ENCODE measurements at places on chromosomes 5 and 9. TPM values are rescaled to one million over a fixed set of nuclear protein-coding genes. Genes with fewer than 3 reads are reported as not detected.

The STC2 gene
- total RNA-seq, result 14.0 TPM

The IL11RA gene
- total RNA-seq, result 28.8 TPM

The PFN3 gene
- not detected for total RNA-seq

The PROB1 gene
- total RNA-seq, result 1.3 TPM

The DEPDC1B gene
- total RNA-seq, result 8.2 TPM

The NUTM2G gene
- total RNA-seq, result not detected

The HAVCR2 gene
- not detected for total RNA-seq

The FBLL1 gene
- total RNA-seq, result 66.2 TPM

The FGF10 gene
- not detected for total RNA-seq

The OTP gene
- 0.17 TPM for total RNA-seq

The NR5A1 gene
- not detected for total RNA-seq

The C9orf50 gene
- 0.56 TPM for total RNA-seq

The SAXO1 gene
- 0.37 TPM for total RNA-seq

The ROPN1L gene
- total RNA-seq, result not detected

DNA sequence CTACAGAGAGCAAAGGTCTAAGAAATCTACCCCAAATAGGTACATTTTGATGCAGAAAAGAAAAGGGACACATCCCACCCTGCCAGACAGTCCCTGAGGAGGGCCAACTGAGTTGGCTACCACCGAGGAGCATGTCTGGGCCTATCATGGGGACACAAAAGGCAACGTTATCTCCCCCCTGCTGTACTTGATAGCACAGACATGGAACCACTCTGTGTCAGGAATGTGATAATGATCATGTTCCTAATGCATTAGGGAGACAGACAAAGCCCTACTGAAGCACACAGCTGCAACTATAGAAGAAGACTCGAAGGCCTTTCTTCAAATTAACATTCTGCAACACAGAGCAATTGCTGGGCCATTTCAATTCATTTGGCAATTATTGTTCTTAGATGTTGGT is 84.5 kb downstream of the ENC1 start:
- peaks cover 3% of the 10 kb centered on the region for H3K36me3 ChIP-seq
- no peak for DNase-seq
- H3K4me3 ChIP-seq, result no peak overlapping the region
- peaks cover 3% of the 10 kb centered on the region for H3K27me3 ChIP-seq
- peaks cover 42% of the 10 kb centered on the region for H3K4me1 ChIP-seq
- no peak overlapping the region for H3K27ac ChIP-seq

DNA sequence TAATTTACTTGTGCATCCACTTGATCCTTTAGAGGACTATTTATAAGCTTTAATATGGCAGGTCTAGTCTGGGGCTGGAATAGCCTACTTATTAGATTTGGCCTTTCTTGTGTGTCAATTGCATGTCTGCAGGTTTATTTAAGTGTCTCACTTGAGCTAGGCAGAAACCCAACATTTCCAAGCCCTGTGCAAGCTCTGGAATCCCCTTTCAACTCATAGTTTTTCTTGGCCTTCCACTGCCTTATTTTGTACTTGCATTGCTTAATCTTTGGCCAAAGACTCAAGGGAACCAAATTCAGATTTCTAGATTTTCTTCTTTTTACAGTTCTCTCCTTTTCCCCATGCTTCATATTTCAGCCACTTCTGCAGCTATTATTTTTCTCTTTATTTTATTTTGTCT is 102.4 kb upstream of the RFX3 start:
- H3K27ac ChIP-seq, result no peak overlapping the region
- H3K27me3 ChIP-seq, result no peaks in the 10 kb centered on the region
- H3K4me3 ChIP-seq, result no peak overlapping the region
- no peaks in the 10 kb centered on the region for H3K36me3 ChIP-seq
- DNase-seq, result no peak
- no peaks in the 10 kb centered on the region for H3K4me1 ChIP-seq

GRCh38 chr5:178564397-178564796 is 25.8 kb downstream of the COL23A1 start:
- no peak overlapping the region for H3K27ac ChIP-seq
- H3K27me3 ChIP-seq, result peaks cover 2% of the 10 kb centered on the region
- peaks cover 15% of the 10 kb centered on the region for H3K4me1 ChIP-seq
- no peaks in the 10 kb centered on the region for H3K36me3 ChIP-seq
- no peak for DNase-seq
- H3K4me3 ChIP-seq, result peak overlapping the region; percentile 5

DNA sequence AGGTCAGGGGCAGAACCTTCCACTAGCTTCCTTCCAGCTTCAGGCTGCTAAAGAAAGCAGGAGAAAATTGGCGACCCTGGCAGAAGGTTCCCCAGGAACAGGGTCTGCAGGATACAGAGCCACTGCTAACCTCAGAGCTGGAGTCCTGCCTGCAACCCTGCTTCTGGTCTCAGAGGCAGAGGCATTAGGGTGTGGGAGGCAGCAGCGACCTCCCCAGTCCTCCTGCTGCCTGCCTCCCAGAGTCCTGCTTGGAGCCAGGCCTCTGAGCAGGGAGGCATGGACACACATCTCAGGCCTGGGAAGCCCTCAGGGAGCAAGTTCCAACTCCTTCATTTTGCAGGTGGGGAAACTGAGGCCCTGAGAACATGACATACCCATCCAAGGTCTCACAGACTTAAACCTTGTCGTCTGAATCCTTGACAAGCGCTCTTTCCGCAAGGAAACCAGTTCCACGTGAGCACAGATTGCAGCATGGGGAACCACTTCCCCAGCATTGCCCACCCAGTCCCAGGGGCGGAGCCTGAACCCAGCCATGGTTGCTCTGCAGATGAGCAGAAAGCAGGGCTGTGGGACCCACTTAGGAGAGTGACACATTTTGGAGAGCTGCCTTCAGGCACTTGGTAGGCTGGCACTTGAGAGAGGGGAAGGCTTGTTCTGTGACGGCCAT is 28.2 kb upstream of the HAND1 start:
- H3K4me1 ChIP-seq, result peaks cover 13% of the 10 kb centered on the region
- no peak for DNase-seq
- H3K27me3 ChIP-seq, result peaks cover 6% of the 10 kb centered on the region
- H3K36me3 ChIP-seq, result no peaks in the 10 kb centered on the region

DNA sequence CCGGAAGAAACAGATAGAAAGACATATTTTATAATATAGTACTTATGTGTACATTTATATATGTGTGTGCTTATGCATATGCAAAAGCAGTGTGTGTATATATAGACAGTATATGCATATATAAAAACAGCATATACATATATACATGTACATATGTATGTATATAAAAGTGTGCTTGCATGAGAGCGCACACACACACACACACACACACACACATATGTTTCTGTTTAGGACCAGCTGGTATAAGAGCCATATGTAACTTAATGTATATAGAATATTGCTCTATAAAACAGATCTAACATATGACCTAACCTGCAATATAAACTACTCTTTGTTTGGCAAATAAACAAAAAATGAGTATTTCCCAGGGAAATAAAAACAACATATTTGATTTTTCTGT is 65.1 kb upstream of the CDH9 start:
- peaks cover 17% of the 10 kb centered on the region for H3K4me1 ChIP-seq
- DNase-seq, result no peak
- H3K27me3 ChIP-seq, result no peaks in the 10 kb centered on the region
- no peak overlapping the region for H3K4me3 ChIP-seq

DNA sequence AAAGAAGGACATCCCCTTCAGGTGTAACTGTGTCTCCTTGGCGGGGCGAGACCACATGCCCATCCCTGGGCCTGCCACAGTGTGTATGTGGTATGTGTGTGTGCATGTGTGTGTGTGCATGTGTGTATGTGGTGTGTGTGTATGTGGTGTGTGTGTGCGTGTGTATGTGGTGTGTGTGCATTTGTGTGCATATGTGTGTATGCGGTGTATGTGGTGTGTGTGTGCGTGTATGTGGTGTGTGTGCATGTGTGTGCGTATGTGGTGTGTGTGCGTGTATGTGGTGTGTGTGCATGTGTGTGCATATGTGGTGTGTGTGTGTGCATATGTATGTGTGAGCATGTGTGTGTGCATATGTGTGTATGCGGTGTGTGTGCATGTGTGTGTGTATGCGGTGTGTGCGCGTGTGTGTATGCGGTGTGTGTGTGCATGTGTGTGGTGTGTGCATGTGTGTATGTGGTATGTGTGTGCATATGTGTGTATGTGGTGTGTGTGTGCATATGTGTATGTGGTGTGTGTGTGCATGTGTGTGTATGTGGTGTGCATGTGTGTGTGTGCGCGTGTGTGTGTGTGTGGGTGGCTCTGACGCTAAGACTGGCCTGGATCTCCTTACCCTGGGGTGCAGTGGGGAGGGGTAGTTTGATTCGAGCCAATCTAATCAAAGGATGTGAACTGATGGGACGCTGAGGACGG is 107.9 kb upstream of the RAPGEF1 start:
- H3K27ac ChIP-seq, result peak overlapping the region; percentile 5
- peaks cover 5% of the 10 kb centered on the region for H3K36me3 ChIP-seq
- DNase-seq, result no peak
- peaks cover 7% of the 10 kb centered on the region for H3K27me3 ChIP-seq

- no peaks in the 10 kb centered on the region for H3K36me3 ChIP-seq
- H3K27me3 ChIP-seq, result peaks cover 5% of the 10 kb centered on the region
- no peak overlapping the region for H3K27ac ChIP-seq
- no peak overlapping the region for H3K4me3 ChIP-seq
- no peak for DNase-seq
These were observed 6.4 kb downstream of the ARRDC1 start for GRCh38 chr9:137611623-137612609.

DNA sequence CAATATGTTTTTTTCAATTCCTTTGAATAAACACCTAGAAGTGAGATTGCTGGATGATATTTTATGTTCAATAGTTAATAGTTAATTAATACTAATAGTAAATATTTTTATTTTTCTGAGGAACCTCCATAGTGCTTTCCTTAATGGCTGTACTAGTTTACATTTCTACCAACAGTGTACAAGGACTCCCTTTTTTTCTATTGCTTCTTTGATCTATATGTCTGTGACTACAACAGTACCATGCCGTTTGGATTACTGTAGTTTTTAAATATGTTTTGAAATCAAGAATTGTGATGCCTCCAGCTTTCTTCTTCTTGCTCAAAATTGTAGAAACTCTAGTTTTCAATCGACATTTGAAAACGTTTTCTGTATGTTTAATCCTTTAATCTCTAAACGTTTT is 39.5 kb upstream of the ADAMTS16 start:
- DNase-seq, result no peak
- no peak overlapping the region for H3K27ac ChIP-seq
- H3K4me1 ChIP-seq, result no peaks in the 10 kb centered on the region
- no peaks in the 10 kb centered on the region for H3K27me3 ChIP-seq
- H3K36me3 ChIP-seq, result no peaks in the 10 kb centered on the region

- H3K27me3 ChIP-seq, result peaks cover 9% of the 10 kb centered on the region
- peaks cover 10% of the 10 kb centered on the region for H3K36me3 ChIP-seq
- H3K4me3 ChIP-seq, result peak overlapping the region; percentile 75
- peaks cover 36% of the 10 kb centered on the region for H3K4me1 ChIP-seq
- peak; percentile 30 for DNase-seq
These were observed 3.9 kb downstream of the GLIPR2 start for GRCh38 chr9:36140086-36141084.

- H3K4me3 ChIP-seq, result no peak overlapping the region
- no peak overlapping the region for H3K27ac ChIP-seq
- DNase-seq, result no peak
These were observed 40.3 kb upstream of the CDKN2B start for GRCh38 chr9:22049411-22049810.

GRCh38 chr9:94140418-94140780 is 56.1 kb downstream of the PTPDC1 start:
- H3K4me1 ChIP-seq, result peaks cover 22% of the 10 kb centered on the region
- peak overlapping the region; percentile 67 for H3K27ac ChIP-seq
- no peaks in the 10 kb centered on the region for H3K27me3 ChIP-seq
- no peak for DNase-seq
- no peaks in the 10 kb centered on the region for H3K36me3 ChIP-seq

DNA sequence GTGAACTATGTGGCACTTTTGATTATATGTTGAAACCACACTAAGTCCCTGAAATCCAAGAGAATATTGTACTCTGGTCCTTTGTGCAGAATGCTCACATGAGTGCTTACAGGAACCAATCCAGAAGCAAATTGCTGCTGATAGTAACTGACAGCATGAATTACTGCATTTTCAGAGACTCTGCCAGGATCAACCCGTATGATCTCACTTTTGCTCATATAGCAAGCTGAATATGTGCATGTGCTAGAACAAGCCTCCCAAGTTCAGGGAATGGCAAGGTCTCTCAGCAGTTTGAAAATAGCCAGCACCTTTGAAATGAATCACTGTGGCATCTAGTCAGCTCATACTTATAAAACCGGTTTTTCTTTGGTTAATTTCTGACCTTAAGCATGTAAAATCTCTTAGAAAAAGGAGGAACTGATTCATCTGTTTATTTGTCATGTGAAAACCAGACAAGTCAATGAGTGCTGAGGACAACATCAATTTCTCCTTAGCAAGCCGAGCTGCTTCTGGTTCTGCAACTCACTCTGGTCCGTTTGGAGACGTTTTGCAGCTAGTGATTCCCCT is 215.7 kb upstream of the ELL2 start:
- no peaks in the 10 kb centered on the region for H3K4me1 ChIP-seq
- no peaks in the 10 kb centered on the region for H3K27me3 ChIP-seq
- H3K4me3 ChIP-seq, result no peak overlapping the region
- DNase-seq, result no peak
- no peaks in the 10 kb centered on the region for H3K36me3 ChIP-seq

GRCh38 chr5:61344187-61344944 is 12.3 kb downstream of the ZSWIM6 start:
- H3K27me3 ChIP-seq, result no peaks in the 10 kb centered on the region
- no peaks in the 10 kb centered on the region for H3K36me3 ChIP-seq
- peaks cover 20% of the 10 kb centered on the region for H3K4me1 ChIP-seq
- no peak for DNase-seq
- H3K4me3 ChIP-seq, result peak overlapping the region; percentile 39
- H3K27ac ChIP-seq, result peak overlapping the region; percentile 7

DNA sequence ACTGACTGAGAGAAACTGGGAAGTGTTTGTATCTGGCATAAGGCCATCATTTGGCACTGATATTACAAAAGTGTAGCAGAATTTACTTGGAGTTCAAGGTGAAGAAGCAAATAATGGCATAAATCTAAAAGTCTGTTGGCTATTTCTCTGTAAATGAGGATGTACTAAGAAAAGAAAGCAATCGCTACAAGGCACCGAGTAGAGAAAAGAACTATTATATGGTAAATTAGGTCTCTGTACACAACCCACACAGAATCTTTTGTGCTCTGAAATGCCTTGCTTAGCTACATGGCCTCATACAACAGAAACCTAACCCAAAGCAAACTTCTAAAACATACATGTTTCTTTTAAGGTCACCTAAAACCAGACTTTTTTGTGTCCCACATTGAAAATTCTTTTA is 290.1 kb upstream of the WWC1 start:
- no peak for DNase-seq
- no peak overlapping the region for H3K27ac ChIP-seq
- no peaks in the 10 kb centered on the region for H3K36me3 ChIP-seq
- H3K27me3 ChIP-seq, result no peaks in the 10 kb centered on the region
- H3K4me3 ChIP-seq, result no peak overlapping the region
- peaks cover 20% of the 10 kb centered on the region for H3K4me1 ChIP-seq

GRCh38 chr5:86155796-86156195 is 461.9 kb upstream of the COX7C start:
- no peaks in the 10 kb centered on the region for H3K4me1 ChIP-seq
- DNase-seq, result no peak
- H3K4me3 ChIP-seq, result no peak overlapping the region
- H3K36me3 ChIP-seq, result no peaks in the 10 kb centered on the region
- no peak overlapping the region for H3K27ac ChIP-seq
- peaks cover 3% of the 10 kb centered on the region for H3K27me3 ChIP-seq

- H3K4me3 ChIP-seq, result no peak overlapping the region
- no peaks in the 10 kb centered on the region for H3K4me1 ChIP-seq
- no peak for DNase-seq
- no peak overlapping the region for H3K27ac ChIP-seq
- H3K36me3 ChIP-seq, result no peaks in the 10 kb centered on the region
- no peaks in the 10 kb centered on the region for H3K27me3 ChIP-seq
These were observed 7.8 kb downstream of the IL6ST start for GRCh38 chr5:55986931-55987330.

Measured in glutamatergic neuron (in vitro differentiated cells).